ENCODE measurements at places on chromosomes 7 and 10. TPM values are rescaled to one million over a fixed set of nuclear protein-coding genes. Genes with fewer than 3 reads are reported as not detected.

Gene SMNDC1
- polyA plus RNA-seq, result 45.7 TPM

Gene SPDYE11
- 1.2 TPM for polyA plus RNA-seq

Gene SORBS1
- polyA plus RNA-seq, result 27.0 TPM

Gene NKX1-2
- polyA plus RNA-seq, result not detected

Gene NCF1
- 2.0 TPM for polyA plus RNA-seq

- no peak for DNase-seq
Measured at GRCh38 chr10:49079499-49079898, 35.8 kb downstream of the VSTM4 start.

- DNase-seq, result no peak
Measured at GRCh38 chr7:155340721-155341120, 43.0 kb downstream of the INSIG1 start.

GRCh38 chr7:149878523-149878921 lies 4.8 kb downstream of the ATP6V0E2 start:
- no peak for DNase-seq

- DNase-seq, result no peak
Measured at GRCh38 chr10:63763744-63764143, 242.5 kb downstream of the REEP3 start.

DNA sequence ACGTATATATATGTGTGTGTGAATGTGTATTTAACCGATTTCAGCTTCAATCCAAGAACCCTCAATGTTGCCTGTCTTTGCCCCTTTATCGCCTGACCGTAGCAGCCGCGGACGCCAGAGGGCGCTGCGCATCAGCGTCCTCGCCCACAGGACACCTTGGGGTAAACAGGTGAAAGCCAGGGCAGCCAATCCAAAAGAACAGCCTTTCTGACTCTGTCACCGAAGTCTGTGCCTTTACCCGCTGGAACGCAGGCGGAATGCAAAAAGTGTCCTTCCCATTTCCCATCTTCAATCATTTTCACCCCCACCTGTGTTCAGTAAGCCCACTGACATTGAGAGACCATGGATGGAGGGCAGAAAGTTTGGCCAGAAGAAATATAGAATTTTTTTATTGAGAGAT lies 3.6 kb downstream of the NXPH1 start:
- DNase-seq, result no peak

DNA sequence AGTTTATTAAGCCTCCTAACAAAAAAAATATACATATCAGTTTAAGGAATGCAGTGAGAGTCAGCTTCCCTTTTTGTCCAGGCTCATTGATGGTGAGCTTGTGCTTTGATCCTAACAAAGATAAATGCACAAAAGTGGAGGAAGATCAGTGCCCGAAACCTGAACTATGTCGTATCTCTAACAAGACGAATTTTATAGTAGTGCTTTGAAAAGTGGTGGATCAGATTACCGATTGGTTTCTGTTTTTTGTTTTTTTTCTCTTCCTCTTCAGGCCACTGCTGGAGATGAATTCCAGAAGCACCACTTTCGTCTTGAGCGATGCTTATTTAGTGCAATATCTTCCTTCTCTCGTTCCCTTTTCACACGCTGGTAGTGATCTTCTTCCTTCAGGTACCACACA lies 72.8 kb downstream of the RHOBTB1 start:
- peak; percentile 16 for DNase-seq

DNA sequence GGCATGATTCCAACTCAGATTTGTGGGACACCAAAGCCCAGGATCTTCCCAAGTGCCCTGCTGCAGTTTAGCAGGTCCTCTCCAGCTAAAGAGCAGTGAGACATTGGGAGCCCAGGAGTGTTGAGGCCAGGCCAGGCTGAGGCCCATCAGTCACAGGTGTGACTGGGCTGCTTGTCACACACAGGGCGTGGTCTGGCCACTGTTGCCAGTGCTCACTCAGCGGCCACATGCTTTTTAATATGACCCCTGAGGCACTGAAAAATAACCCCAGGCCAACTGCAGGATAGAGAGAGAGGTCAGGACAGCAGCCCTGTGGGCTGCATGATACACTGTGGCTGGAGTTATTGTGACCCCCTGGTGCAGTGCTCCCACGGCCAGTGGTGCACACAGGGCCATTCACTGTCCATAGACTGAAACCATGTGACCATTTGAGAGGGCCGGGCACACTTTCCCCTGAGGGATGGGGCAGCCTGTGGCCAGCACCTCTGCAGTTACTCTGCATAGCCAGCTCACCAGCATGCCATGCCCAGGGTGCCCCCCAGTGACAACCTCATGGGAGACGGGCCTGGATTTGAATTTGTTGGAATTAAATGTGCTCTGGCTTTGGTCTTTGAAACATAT lies 4.2 kb downstream of the GDF2 start:
- no peak for DNase-seq

DNA sequence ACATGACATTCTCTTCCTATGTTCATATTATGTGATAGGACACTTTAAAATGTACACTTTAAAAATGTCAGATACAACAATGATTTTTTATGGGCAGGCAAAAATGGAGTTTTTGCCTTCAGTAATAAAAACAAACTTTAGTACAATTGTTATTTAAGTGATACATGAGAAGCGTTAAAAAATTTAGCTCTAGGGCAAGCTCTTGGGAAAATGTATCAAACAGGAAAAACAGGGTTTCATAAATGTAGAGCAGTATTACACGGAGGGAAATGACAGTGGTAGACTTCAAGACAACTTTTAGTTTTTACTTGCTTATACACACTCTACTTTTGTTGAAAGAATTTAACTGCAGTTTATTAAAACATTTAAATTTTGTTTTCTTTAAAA lies 1.5 kb downstream of the FHIP2A start:
- no peak for DNase-seq

- DNase-seq, result no peak
Measured at GRCh38 chr7:51318886-51319579, 2.4 kb upstream of the COBL start.

GRCh38 chr7:151814400-151815009 lies 62.4 kb downstream of the PRKAG2 start:
- DNase-seq, result no peak

DNA sequence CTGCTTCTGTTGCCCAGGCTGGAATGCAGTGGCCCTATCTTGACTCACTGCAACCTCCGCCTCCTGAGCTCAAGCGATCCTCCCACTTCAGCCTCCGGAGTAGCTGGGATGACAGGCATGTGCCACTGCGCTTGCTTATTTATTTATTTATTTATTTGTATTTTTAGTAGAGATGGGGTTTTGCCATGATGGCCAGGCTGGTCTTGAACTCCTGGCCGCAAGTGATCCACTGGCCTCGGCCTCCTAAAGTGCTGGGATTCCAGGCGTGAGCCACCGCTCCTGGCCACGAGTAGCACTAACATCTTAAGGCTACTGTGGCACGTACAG lies 70.9 kb downstream of the CARD11 start:
- DNase-seq, result no peak

Measured in renal pelvis (tissue), 12 donors.